ENCODE measurements at places on chromosomes 5 and 9.

GRCh38 chr9:88927510-88927909 lies 63.8 kb upstream of the S1PR3 start:
- DNase-seq, result no peak

DNA sequence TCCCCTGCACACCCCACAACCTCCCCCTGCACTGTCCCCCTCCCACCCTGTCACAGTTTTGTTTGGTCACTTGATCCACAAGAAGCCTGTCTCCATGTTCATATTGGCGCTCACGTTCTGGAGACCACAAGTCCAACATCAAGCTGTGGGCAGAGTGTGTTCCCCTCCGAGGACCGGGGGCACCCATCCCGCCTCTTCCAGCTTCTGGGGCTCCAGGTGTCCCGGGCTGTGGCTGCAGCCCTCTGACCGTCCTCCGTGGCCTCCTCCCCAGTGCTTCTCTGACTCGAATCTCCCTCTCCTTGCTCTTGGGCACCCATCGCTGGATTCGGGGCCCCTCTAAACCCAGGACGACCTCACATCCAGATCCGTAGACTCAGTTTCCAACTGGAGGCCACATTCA lies 49.2 kb downstream of the PLEKHG4B start:
- no peak for DNase-seq

GRCh38 chr5:124997186-124997893 lies 250.9 kb upstream of the ZNF608 start:
- DNase-seq, result no peak

DNA sequence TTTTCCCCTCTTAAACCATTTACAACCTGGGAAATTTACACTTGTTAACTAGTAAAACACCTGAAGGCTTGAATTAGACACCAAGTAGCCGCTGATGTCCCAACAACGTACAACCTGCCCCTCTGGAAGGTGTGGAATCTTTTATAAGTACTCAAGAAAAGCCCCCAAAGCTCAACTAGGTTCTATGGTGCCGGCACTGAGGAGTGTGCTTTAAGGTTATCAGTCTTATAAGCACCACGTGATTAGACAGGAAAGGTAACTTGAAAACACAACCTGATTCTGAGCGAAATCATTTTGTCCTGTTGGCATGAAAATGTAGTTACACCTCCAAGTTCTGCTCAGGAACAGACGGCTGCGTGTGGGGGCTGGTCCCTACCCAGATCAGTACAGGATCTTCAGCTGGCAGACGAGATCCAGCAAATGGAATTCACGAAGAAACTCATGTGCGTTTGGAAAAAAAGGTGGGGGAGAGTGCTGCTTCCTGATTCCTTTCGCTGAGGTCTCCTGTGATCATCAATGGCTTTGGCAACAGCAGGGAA lies 195.5 kb downstream of the MEF2C start:
- no peak for DNase-seq

DNA sequence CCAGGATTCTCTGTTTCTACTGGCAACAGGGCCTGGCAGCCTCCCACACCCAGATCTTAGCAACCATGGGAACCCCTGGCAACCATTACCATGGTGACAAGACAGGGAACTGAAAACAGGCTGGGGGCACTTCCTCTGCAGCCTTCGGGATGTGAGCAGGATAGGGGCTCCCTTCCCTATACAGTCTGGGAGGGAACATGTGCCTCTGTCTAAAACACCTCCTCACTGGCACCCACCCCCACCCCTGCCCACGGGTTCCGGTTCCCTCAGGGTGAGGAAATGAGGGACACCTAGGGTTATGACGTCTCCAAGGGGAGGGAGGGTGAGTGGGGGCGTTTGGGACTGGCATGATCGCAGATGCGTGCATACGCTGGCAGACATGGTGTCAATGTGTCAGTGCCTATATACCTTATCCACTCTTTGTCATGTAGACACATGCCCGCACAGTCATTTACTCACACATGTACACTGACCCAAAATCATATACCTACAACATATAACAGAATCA lies 3.0 kb upstream of the DNAJB5 start:
- no peak for DNase-seq

DNA sequence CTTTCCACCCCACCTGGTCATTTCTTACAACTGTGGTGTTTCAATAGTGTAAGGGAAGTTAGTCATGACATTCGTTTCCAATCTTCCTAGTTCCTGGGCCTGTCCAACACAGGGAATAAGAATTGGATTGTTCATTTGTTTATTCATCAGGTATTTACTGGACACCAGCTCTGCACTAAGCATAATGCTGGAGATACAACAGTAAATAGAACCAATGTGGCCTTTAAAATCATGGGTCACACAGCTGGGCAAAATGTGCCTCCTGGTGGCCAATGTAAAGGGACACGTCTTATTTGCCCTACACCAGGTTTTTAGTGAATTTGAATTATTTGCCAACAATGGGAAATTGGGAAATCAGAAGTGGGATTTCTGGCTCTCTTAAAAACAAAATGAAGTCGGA lies 10.4 kb downstream of the ABLIM3 start:
- DNase-seq, result no peak

DNA sequence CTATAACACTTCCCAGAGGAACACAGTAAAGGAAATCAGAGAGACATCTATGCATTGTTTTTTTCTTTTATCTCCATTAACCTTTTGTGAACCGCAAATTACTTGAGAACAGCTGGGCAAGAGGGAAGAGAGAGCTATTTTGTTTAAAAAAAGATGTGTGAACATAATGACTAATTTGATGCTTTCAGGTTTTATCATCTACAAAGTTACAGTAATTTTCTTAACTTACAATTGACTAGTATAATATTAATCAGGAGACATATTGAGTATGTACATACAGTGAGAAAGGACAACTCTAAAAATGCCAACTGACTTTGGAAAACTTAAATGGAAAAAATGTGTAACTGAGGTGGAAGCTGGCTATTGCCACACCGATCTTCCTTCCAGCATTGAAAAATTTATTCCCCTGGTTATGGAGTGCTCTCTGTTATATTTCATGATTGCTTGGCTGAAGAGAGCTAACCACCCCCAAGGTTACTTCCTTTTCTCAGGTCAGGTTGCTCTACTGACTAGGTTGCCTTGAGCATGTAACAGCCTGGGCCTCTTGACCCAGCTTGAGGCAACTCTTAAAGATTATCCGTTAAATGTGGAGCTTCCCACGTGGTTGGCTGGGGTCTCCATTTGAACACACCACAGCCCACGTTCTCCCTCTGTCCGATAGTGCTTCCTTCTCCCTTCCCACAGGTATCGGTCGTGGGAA lies 62.6 kb upstream of the C6 start:
- DNase-seq, result no peak

- no peak for DNase-seq
Observed at GRCh38 chr5:39532511-39532910, 107.7 kb upstream of the DAB2 start.

DNA sequence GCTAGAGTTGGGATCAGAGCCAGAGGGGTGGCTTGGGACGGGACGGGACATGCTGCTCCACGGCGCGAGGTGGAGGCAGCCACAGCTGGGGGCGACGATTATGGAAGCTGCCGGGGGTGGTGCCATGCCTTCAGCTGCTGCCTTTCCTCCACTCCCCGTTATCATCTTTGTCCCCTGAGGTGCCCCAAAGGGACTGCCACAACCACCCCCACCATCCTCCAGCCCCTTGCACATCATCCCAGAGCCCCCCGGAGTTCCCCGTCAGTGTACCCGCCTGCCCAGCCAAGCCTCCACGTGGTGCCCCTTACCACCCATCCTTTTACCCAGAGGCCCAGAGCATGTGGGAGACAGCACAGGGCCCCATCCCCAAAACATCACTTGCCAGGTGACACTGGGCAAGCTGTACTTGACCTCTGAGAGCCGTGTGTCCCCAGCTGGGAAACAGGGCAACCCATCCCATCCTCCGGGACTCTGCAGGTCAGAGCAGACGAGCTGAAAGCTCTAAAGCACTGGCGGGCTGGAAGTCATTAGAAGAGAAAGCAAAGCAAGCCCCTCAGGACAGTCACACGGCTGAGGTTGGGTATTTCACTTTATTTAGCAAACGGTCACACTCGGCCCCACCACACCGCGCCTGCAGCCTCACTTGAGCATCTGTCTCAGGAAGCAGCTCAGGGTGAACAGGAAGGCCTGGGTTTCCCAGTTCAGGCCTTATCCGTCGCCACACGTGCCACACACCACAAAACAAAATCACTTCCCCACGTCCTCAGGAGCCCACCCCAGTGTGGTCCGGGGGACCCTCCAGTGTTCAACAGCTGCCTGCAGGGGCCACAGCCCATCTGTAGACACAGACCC lies 19.5 kb upstream of the MXD3 start:
- no peak for DNase-seq

DNA sequence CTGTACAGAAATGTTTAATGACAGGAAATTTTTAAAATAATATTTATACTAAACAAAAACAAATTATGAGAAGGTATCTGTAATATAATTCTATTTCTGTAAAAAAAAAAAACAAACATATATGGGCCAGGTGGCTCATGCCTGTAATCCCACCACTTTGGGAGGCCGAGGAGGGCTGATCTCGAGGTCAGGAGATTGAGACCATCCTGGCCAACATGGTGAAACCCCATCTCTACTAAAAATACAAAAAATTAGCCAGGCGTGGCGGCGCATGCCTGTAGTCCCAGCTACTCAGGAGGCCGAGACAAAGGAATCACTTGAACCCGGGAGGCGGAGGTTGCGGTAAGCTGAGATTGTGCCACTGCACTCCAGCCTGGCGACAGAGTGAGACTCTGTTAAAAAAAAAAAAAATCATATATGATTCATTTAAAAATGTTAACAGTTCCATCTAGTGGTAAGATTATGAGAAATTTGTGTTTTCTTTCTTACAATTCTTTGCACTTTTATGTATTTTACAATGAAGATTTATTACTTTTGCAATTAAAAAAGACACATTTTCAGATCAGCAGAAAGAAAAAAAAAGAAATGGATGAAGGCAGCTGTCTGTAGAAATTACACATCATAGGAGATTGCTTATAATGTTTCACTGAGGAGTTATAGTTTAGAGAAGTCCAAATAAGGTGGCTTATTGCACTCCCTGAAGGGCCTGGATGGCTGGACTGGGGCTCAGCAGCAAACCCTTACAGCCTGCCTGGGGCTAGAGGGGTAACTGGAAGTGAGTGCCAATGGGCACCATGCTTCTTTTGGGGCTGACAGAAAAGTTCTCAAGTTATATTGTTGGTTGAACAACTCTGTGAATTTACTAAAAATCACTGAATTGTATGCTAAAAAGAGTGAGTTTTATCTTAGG lies 20.3 kb downstream of the C9orf153 start:
- no peak for DNase-seq

GRCh38 chr9:112618385-112619009 lies 99.4 kb downstream of the INIP start:
- no peak for DNase-seq

DNA sequence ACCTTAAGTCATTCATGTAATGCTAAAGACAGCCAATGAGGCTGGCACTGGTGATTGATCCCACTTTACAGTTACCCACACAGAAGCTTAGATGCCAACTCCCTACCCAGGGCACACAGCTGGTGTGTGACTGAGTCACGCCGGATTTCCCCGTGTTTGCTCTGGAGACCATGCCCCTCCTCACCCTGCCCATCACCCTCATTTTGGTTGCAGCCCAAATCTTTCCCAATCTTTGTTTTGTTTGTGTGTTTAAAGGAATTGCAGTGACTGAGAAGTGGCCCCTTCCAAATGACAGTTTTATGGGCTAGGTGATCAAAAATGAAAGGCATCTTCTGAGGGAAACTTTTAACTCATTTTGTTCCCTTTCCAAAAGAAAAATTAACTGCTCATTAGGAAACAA lies 10.9 kb downstream of the FBXL7 start:
- DNase-seq, result no peak

DNA sequence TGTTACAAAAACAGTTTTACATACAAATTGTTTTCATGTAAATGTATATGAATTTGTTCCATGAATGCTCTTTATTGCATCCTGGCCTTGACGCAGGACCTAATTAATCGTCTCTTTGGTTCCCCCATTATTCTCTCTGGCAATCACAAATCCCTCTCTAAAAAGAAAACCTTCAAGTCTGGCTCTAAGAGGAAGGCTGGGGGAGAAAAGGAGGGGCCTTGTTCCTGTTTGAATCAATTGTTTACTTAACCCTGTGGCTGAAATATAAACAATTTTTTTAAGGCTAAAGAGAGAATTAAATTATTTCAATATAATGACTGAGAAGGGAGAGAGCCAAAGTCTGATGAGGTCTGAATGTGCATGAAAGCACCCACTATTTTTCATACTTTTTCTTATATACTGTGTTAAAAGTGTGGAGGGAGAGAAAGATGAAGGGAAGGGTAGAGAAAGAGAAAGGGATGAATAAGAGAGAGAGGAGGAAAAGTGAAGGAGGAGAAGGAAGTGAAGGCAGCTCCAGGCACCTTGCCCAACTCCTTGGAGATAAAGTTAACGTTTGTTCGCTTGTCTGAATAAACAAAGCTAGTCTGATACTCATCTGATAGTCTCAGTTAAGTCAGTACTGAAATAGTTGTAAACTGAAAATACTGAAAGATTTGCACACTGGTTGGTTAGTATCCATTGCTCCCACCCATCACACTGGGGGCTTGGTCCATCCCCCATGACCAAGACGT lies 116.4 kb upstream of the SPDL1 start:
- DNase-seq, result no peak

DNA sequence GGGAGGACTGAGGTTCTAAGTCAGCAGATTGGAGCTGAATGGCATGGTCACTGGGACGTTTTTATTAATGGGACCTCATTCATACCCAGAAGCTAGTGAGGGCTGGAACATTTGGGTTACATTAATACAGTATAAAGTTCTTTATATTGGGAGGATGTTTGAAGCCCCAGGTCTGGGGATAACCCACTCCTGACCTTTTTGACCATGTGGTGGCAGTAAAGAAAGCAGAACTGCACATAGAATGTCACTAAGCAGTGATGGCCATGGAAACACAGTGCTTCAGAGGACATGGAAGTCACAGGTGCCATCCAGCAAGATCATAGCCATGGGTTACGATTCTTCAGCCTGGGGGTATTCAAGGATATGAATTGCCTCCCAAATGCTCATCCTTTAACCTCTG lies 176.0 kb downstream of the ATP10B start:
- DNase-seq, result no peak

GRCh38 chr5:473551-474192 lies 30.7 kb downstream of the EXOC3 start:
- no peak for DNase-seq

DNA sequence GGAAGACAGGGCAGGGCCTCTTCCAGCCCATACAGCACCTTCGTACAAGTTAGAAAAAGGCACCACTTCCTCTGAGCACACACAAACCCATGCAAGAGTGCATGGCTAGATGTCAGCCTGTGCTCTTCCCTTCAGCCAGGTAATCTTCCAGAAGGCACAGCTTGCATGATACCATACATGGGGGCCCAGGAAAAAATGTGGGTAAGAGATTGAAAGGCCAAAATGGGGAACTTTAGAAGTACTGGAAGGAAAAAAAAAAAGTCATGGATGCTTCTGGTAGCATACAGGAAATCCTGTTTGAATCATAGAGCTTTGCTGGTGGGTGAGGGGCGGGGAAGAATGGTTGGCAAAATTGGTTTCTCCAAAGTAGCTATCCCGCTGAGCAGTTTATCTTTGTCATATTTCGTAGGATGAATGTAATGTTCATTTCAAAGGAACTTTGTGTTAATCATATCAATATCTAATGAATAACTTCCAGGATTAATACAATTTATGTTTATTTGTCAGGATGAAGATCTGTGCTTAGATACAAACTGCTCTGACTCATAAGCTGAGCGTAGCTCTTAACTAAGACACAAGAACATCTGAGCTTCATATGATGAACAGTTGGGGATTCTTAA lies 78.2 kb upstream of the MAP3K1 start:
- DNase-seq, result no peak

GRCh38 chr9:113152699-113153098 lies 1.9 kb downstream of the SLC31A2 start:
- no peak for DNase-seq

Measured in HCT116 (cell line).